ENCODE measurements at places on chromosomes 13 and 19. TPM values are rescaled to one million over a fixed set of nuclear protein-coding genes. Genes with fewer than 3 reads are reported as not detected.

DNA sequence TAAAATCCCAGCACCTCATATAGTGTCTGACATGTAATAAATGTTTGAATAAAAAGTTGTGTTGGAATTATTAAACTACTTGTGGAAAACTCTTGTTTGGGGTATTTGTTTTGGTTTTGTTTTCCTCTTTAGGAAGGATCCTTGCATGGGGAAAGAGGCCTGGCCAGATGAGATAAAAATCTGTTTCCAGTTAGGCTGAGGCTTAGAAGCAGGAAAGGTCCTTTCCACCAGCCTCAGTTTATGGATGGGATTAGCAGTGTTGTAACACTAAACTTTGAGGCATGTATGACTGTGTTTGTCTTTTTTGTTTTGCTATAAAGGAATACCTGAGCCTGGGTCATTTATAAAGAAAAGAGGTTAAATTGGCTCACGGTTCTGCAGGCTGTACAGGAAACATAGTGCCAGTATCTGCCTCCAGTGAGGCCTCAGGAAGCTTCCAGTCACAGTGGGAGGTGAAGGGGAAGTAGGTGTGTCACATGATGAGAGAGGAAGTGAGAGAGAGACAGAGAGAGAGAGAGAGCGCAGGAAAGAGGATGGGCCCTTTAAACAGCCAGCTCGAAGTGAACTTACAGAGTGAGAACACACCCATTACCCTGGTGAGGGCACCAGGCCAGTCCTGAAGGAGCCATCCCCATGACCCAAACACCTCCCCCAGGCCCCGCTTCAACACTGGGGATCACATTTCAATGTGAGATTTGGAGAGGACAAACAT lies 21.6 kb downstream of the SPATA13 start:
- no peaks in the 10 kb centered on the region for H3K36me3 ChIP-seq
- no peak overlapping the region for H3K27ac ChIP-seq
- H3K4me1 ChIP-seq: no peaks in the 10 kb centered on the region
- H3K4me3 ChIP-seq: no peak overlapping the region

- no peaks in the 10 kb centered on the region for H3K4me1 ChIP-seq
- no peak overlapping the region for H3K27ac ChIP-seq
- no peak overlapping the region for H3K4me3 ChIP-seq
- no peak for DNase-seq
- H3K27me3 ChIP-seq: no peaks in the 10 kb centered on the region
- H3K36me3 ChIP-seq: no peaks in the 10 kb centered on the region
Observed at GRCh38 chr13:60511637-60512036, 114.6 kb downstream of the TDRD3 start.

DNA sequence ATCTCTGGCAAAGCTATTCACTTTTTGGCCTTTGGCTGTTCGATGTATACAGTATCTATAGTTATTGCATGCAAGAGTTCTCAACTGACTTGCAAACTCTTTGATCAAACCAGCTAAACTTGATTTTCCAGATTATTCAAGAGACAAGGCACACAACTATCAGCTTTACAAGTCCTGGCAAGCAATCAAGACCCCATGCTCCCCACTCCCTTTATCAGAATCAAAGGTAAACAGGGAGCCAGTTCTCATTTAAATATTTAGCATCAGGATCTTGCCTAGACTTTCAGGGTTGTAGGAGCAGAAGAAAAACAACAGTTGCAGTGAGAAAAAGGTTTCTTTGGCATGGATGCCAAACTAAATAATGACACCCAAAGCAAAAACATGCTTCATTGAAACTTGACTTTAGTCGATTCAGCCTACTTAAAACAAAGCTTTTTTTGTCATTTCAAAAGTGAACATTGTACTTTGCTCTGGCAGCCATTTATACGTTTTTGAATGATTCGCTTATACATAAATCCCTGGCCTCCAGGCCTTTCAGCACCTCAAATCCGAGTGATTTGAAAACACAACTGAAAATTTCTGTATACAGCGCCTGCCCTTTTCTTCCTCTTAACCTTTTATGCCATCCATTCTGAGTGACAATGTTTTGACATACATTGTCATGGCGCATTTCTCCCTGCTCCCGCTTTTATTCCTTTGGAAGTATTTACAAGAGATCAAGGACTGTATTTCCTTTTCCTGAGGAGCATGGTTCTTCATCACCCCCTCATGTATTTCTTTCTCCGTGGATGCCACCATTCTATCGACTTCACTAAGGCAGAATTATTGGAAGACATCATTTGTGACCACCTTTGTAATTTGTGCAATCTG lies 340.8 kb downstream of the KLF5 start:
- peaks cover 10% of the 10 kb centered on the region for H3K4me1 ChIP-seq
- no peaks in the 10 kb centered on the region for H3K36me3 ChIP-seq
- no peaks in the 10 kb centered on the region for H3K27me3 ChIP-seq
- no peak overlapping the region for H3K27ac ChIP-seq
- DNase-seq: no peak

DNA sequence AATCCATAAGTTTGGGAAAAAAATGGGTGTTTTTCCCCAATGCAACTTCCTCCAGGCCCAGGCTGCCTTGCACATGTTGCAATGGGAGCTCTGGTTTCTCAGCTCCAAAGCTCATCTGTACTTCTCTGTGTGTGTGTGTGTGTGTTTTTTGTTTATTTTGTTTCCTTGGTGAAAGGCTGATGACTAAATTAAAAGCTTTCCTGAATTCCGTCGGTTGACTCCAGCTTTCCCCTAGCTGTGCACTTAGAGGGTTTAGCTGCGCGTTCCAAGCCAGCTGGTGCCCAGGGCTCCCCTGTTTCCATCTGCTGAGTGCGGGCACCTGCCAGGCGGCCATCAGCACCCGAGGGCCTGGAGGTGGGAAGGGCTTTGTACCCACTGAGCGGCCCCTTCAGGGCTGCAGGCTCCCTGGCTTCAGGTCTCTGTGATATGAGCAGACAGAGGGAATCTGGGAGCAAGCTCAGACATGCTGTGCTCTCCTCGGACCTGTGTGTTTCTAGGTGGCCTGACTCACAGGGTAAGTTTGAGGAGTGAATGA lies 129.1 kb upstream of the SOX1 start:
- no peak overlapping the region for H3K27ac ChIP-seq
- no peaks in the 10 kb centered on the region for H3K27me3 ChIP-seq
- H3K36me3 ChIP-seq: no peaks in the 10 kb centered on the region

DNA sequence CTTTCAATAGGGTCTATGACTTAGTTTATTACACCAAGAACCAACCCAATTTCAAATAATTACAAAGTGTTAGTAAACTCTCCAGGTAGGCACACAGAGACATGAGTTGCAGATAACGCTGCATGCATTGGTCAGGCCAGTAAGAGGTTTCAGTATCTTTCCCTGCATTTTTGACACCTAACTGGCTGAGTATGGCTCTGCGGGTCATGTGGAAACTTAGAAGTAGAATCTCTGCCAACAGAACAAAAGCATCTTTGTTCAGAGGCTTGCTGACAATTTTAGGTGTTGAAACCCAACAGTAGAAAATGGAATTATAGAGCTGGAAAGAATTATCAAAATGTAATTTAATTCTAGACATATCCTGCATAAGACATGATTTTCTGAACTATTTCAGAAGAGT lies 25.3 kb downstream of the HTR2A start:
- no peak overlapping the region for H3K27ac ChIP-seq
- no peaks in the 10 kb centered on the region for H3K36me3 ChIP-seq
- H3K4me1 ChIP-seq: no peaks in the 10 kb centered on the region
- no peak for DNase-seq

DNA sequence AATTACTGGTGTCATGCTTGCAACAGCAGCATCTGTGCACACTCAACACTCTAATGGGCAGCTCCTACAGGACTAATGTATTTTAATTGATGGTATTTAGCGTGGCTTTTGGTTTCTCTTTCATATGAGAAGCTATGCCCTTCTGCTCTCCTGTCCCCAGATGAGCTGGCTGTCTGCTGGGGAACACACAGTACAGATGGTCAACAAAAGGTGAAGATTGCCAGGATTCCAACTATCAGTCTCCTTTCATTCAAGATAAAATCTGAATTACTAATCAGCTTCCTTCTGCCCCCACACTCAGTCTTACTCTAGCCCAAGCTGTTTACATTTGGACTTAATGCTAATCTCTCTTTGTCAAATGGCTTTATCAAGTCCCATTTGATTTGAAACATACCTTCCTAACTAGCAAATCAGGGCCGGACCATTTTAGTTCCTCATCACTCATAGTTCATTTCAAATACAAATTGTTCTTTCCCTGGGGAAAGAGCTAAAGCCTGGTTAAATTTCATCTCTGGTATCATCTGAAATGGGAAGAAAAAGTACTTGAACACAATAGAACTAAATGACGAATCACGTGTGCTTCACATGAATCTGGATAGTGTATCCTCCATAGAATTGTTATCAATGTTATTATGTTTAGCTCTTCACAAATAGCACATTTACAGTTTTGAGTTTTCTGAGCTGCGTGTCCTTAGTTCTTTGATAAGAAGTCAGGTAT lies 988.0 kb downstream of the PCDH17 start:
- no peaks in the 10 kb centered on the region for H3K4me1 ChIP-seq
- H3K27me3 ChIP-seq: no peaks in the 10 kb centered on the region

GRCh38 chr13:50244355-50244712 lies 229.1 kb downstream of the KCNRG start:
- no peak overlapping the region for H3K27ac ChIP-seq
- no peak overlapping the region for H3K4me3 ChIP-seq
- peaks cover 18% of the 10 kb centered on the region for H3K4me1 ChIP-seq

DNA sequence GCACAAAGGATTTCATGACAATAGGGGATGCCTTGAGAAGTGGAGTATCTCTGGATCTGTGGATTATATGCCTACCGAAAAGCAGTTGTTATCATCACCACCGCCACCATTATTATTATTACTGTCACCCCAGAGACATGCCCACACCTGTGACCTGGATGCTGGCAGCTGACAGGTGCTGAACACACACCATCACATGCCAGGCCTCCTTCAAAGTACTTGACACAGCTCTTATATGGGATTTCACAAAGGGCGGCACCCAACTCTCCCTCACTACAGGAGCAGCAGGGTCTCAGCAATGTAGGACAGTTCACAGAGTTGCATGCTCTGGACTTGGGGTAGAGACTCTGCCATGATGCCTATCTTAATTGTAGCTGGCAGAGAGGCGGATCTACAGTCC lies 5.6 kb upstream of the GPR42 start:
- DNase-seq: no peak
- H3K4me1 ChIP-seq: no peaks in the 10 kb centered on the region

DNA sequence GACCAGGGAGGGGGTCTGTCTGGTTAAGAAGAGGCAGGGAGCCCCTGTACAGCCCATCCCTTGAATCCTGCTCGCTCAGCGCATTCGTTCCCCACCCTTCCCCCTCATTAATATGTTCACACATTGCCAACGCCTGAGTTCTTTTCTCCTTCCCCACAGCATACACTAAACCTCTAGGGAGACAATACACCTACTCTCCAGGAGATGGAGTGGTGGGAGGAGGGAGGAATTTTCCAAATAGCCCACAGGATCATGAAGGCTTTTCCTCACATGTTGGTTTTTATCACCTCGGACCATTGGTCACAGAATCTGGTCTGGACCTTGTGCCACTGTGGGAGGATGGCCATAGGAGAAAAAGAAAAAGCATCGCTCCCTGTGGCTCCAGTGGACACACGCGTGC lies 294.9 kb downstream of the SHISA2 start:
- DNase-seq: no peak
- no peak overlapping the region for H3K4me3 ChIP-seq
- H3K27me3 ChIP-seq: no peaks in the 10 kb centered on the region

DNA sequence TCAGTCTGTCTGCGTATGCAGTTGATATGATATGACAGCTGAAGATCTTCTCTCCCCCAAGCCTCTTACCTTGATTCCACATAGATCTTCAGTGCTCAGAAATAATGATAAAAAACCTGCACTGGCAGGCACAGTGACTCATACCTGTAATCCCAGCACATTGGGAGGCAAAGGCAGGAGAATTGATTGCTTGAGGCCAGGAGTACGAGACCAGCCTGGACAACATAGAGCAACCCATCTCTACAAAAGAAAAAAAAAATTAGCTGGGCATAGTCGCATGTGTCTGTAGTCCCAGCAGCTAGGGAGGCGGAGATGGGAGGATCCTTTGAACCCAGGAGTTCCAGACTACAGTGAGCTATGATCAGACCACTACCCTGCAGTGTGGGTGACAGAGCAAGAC lies 551.0 kb upstream of the MIR17HG start:
- no peak for DNase-seq
- H3K4me3 ChIP-seq: no peak overlapping the region
- no peaks in the 10 kb centered on the region for H3K27me3 ChIP-seq
- no peak overlapping the region for H3K27ac ChIP-seq

DNA sequence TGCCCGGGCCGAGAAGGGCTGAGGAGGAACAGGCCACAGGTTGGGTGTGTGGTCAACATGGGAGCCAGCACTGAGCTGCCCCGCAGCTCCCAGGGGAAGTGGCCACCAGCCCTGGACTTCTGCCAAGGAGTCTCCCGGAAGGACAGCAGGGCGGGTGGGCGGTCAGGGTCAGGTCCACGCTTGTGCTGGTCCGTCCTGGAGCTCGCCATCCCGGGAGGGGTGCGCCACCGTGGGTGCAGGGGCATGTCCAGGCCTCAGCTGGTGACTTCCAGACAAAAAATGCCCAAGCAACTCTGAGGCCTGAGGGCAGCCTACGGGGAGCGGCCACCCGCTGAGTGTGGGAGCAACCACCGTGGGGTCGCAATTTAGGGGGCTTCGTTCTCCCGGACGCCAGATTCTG lies 21.4 kb upstream of the SLC15A1 start:
- H3K36me3 ChIP-seq: no peaks in the 10 kb centered on the region
- H3K27ac ChIP-seq: no peak overlapping the region
- H3K4me1 ChIP-seq: no peaks in the 10 kb centered on the region
- no peaks in the 10 kb centered on the region for H3K27me3 ChIP-seq
- no peak overlapping the region for H3K4me3 ChIP-seq

- DNase-seq: no peak
- no peak overlapping the region for H3K27ac ChIP-seq
- H3K27me3 ChIP-seq: no peaks in the 10 kb centered on the region
- H3K4me1 ChIP-seq: no peaks in the 10 kb centered on the region
- H3K36me3 ChIP-seq: no peaks in the 10 kb centered on the region
Observed at GRCh38 chr13:79447141-79447540, 33.8 kb upstream of the NDFIP2 start.

GRCh38 chr19:29660835-29661234 lies 4.4 kb upstream of the PLEKHF1 start:
- peak overlapping the region; percentile 97 for H3K27ac ChIP-seq
- no peak overlapping the region for H3K4me3 ChIP-seq
- H3K4me1 ChIP-seq: peaks cover 40% of the 10 kb centered on the region
- H3K27me3 ChIP-seq: no peaks in the 10 kb centered on the region
- no peak for DNase-seq

Gene IGFL2
- not detected for total RNA-seq

Gene EPN1
- total RNA-seq: 43.7 TPM

Gene PLPP2
- total RNA-seq: 49.4 TPM

Gene LILRA6
- 1.5 TPM for total RNA-seq

Gene CCDC194
- total RNA-seq: not detected

Gene GJB2
- 217 TPM for total RNA-seq

Gene IRGC
- total RNA-seq: not detected

Gene PLA2G4C
- total RNA-seq: 7.1 TPM

Gene ACTL9
- not detected for total RNA-seq

Gene TMEM38A
- 4.7 TPM for total RNA-seq

Gene MEIOSIN
- not detected for total RNA-seq

Data from vagina (tissue), 2 donors.